Daoy (cell line): ENCODE measurements at places on chromosomes 5 and 9.

GRCh38 chr5:178231539-178232123, 971 bp downstream of the PHYKPL start:
- no peak for DNase-seq

- no peak for DNase-seq
Measured at GRCh38 chr5:39107350-39107749, 33.2 kb upstream of the RICTOR start.

DNA sequence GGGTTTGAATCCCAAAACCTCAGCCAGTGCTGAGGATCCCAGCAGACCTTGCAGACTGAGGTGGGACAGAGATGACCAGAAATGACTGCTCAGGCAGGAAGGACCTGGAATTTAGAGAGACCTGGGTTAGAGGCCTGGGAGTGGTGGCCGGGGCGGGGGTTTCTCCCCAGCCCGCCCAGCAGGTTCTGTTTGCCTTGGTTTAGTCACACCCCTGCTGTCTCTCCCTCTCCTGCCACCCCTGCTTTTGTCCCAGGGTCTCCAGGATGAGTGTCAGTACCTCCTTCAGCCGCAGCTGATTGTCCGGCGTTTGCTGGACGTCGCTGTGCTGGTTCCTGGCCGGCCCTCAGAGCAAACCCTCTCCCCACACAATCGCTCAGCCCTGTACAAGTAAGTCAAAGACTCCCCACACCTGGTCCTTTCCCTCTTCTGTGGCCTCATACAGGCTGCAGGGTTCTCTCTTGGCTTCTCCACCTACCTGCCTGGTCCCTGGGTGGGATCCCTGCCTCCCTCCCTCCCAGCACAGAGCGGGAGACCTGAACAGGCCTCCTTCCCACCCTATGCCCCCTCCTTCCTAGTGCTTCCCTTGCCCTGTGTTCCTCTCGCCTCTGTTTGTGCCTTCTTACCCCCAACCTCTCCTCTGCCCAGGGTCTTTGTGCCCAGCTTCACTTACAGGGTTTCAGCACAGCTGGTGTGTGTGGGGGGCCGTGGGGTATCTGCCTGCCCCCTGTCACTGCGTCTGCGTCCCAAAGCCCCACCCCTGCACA, 12.0 kb downstream of the TMEM8B start:
- no peak for DNase-seq

- DNase-seq: no peak
Measured at GRCh38 chr5:57895766-57896165, 413.2 kb upstream of the ACTBL2 start.

DNA sequence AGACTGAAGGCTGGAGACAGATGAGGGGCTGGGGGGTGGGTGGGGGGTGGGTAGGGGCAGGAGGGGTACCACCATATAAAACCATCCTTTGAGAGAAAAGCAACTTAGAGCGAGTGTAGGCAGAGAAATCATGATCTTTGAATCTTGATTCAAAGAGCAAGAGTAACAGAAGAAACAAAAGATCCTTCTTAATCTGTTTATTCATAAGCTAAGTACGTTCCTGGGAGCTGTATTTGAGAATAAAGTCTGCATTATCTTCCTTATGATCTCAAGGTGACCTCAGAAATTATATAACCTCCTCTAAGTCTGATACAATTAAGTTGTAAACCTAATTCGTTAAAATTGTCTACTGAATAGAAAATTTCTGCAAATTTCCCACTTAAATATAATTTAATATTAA, 558.8 kb downstream of the NR2F1-AS1 start:
- DNase-seq: no peak

GRCh38 chr9:125755340-125755739, 8.2 kb downstream of the PBX3 start:
- DNase-seq: no peak
